Activated CD4-positive, alpha-beta T cell treated with anti-CD3 and anti-CD28 coated beads for 36 hours (primary cell): ENCODE measurements at places on chromosomes 3 and 15. TPM values are rescaled to one million over a fixed set of nuclear protein-coding genes. Genes with fewer than 3 reads are reported as not detected.

DNA sequence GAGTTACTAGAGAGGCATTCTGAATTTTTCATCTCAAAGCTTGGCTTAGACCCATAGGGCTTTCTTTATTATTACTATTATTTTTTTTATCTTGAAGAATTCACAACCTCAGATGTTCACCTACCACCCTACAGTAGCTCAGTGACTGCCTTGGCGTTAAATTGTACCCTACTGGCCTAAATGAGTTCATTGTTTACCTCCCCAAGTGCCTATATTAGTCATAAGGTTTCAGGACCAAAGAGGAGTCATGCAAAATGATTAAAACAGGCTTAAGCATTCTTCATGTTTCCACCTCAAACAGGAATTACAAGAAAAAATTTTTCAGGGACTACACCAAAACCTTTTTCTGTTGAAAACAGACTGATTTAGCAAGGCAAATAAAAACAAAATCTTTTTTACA, 751.5 kb downstream of the SQOR start:
- no peak for DNase-seq

DNA sequence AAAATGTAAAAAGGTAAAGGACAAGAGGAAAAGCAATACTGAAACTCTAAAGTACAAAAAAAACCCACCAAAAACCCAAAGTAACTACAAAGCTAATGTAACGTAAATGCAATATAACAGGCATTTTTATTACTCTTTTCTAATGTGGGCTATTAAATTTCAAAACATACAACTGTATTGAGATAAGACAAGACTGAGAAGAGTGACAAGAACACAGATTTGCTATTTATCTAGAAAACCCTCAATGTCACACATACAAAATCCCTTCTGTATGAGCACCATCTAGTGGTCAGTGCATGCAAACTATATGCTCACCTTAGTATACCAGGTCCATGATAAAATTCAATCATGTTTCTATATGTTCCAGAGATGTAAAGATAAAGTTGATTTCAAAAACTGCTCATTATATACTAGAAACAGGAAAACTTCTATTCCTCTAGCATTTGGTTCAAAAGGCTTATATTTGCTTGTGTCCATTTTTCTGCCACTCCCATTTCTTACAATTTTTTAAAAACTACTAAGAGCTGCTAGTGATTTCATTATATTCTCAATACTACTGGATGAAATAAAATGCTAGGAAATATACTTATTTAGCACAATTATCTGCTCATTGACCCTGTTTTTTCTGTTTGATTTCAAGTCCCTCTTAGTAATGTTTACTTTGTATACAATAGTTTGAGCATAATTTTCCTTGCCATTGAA, 111.4 kb downstream of the DLG1 start:
- peak; percentile 16 for DNase-seq

DNA sequence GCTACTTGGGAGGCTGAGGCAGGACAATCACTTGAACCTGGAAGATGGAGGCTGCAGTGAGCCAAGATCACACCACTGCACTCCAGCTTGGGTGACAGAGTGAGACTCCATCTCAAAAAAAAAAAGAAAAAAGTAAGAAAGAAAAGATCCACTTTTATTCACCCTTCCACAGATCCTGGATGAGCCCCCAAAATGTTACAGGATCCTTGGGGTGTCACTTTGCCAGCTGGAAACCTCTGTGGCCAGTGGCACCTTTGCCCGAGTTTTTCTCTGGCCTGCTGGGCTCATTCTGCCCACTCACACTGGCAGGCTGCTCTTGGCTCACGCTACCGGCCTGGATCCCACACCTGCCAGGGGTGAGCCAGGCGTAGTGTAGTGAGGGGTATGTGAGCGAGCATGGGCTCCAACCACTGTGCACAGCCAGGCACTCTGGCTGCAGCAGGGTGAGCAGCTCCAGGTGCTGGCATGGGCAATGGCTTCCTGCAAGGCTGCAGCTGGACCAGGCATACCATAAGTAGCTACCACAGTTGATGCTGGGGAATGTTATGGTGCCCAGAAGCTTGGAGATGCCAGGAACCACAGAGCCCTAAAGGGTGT, 57.8 kb upstream of the C15orf39 start:
- no peak for DNase-seq

DNA sequence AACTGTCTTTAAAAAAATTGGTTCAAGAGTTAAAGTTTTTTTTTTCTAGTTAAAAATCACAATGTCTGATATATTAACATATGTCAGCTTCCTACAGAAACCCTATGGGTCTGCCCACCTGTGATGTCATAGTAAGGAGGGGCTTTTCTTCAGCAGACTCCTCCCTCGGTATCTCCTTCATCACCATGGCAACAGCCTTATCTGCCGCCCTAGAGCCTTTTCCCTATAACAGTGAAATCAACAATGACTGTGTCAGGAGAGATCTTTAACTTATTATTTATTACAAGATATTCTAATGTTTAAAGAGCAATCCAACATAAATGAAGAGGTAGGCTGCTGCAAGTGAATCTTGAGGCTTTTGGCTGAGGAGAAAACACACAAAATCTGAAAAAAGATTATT, 138.7 kb downstream of the PEX5L start:
- peak; percentile 29 for DNase-seq

DNA sequence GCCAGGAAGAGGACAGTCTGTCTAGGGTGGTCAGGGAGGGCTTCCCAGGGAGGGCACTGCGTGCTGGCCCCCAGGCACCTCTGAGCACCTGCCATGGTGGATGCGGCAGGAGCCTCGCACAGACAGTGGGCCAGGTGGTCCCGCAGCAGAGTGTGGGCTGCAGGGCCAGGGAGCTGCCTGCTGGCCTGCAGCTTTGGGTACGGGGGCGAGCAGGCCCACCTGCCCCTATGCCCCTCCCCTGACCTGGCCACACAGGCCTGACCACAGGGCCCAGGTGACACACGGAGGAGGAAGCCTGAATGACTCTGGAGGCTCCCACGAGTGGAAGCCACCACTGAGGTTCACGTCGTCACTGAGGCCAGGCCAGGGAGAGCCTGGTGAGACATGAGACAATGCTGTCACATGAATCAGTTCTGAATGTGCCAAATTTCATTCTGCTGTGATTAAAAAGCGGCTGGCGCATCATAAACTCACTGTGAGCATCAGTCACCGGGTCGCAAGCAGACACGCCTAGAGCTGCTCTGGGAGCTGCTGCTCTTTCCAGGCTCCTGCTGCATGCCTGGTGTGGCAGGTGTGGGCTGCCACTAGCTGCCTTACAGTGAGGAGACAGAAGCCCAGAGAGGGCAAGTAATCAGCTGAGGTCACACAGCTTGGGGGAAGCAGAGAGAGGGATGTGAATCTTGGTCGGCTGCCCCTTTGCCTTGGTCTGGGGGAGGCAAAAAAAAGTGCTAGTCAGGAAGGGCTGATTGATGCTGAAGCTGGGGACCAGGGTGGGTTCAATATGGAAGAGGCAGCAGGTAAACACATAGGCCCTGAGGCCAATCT, 39.5 kb upstream of the IQSEC1 start:
- DNase-seq: no peak

DNA sequence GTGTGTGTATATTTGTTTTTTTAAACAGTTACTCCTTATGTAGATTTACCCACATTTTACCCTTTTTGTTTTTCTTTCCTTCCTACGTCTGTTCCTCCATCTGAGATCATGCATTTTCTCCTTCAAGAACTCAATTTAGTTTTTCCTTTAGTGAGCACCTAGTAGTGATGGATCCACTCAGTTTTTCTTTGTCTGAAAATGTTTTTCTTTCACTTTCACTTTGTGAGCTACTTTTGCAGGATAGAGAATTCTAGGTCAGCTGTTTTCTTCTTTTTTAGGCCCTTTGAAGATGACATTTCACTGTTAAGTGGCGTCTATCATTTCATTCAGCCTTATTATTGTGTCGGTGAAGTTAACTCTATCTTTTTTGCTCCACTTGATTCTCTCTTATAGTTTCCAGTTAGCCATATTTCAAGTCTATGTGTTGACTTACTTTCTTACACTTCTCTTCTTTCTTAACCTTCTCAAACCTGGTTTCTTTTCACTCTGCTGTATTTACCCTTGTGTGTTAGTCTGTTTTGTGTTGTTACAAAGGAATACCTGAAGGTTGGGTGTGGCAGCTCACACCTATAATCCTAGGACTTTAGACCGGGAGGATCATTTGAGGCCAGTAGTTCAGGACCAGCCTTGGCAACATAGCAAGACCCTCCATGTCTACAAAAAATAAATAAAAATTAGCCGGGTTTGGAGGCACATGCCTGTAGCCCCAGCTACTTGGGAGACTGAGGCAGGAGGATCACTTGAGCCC, 55.8 kb downstream of the PRKCI start:
- DNase-seq: no peak

DNA sequence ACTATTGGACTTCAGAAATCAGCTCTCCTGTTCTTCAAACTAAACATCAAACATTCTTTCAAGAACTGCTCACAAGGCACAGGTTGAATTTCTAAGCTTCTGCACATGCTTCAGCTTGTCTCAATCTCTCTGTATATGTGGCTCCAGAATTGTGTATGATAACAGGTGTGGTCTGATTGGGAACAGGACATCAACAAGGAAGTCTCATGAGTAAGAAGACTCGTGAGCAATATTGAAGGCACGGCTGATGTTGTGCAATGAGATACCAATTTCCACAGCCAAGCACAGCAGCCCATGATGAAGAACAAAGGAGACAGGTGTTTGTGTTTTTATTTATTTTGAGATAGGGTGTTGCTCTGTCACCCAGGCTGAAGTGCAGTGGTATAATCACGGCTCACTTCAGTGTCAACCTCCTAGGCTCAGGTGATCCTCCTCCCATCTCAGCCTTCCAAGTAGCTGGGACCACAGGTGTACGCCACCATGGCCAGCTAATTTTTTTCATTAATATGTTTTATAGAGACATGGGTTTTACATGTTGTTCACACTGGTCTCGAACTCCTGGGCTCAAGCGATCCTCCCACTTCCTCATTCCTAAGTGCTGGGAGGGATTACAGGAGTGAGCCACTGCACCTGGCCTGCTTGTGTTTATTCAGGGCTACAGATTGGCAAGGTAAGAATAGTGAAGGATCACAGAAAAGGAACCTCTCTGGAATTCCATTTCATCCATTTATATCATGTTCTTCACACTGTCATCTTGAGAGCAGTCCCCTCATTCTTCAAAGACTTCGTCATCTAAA, 32.2 kb upstream of the ABHD17C start:
- no peak for DNase-seq

GRCh38 chr3:48140336-48140757, 47.9 kb downstream of the CDC25A start:
- DNase-seq: no peak

NDUFB5 gene
- total RNA-seq: 105 TPM

GRCh38 chr3:187995043-187995400, 158.9 kb upstream of the LPP start:
- DNase-seq: no peak

DNA sequence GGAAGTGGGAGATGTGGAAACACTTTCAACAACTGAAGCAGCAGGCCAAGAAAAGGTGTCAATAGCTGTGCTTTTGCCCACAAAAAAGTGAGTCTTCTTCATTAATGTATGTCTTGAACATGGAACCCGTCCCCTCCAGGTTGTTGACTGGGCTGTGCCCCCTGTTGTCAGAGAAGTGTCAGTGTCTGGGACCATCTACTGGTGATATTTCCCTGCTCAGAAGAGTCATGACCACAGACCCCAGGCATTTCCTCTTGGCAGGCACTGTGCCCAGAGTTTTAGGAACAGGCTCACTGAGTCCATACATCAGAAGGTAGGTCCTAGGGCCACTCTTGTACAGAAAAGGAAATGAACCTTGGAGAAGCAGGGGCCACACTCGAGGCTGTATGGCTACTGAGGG, 54.8 kb upstream of the LARS2 start:
- DNase-seq: no peak

DNA sequence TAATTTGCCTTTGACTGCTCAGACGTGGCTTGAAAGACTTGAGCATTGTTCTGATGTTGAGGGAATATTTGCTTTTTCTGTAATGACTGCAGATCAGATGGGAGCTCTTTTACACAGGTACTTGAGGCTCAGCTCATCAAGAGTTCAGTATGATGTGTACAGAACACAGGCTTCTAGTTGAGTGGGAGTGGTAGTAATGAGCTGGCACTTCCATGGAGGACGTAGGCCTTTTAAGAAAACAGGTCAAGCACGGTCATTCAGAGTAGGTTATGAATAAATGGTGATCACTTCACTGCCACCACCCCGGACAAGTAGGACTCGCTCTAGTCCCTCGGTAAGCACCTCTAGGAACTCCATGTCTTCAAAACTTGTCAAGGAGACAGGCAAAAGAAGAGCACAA, 8.8 kb downstream of the EMC4 start:
- no peak for DNase-seq

DNA sequence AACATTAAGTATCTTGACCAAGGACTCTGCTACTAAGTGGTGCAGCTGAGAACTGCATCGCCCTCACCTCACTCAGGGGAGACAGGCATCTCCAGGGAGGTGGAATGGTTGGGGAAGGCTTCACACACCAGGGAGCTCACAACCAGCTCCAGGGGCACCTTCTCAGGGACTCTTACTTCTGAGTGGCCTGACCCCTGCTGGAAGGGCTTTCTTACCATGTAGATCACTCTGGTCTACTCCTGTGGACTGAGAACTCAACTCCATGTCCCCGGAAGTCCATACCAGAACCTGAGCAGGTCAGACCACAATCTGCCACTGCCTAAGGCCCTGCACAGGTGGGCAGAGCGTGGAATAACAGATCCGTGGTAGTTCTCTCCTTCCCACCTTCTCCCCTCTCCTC, 140.5 kb downstream of the TLE3 start:
- DNase-seq: no peak

GOLGA6L10 gene
- total RNA-seq: 1.6 TPM

- no peak for DNase-seq
Observed at GRCh38 chr15:73403171-73403570, 34.4 kb upstream of the HCN4 start.

DNA sequence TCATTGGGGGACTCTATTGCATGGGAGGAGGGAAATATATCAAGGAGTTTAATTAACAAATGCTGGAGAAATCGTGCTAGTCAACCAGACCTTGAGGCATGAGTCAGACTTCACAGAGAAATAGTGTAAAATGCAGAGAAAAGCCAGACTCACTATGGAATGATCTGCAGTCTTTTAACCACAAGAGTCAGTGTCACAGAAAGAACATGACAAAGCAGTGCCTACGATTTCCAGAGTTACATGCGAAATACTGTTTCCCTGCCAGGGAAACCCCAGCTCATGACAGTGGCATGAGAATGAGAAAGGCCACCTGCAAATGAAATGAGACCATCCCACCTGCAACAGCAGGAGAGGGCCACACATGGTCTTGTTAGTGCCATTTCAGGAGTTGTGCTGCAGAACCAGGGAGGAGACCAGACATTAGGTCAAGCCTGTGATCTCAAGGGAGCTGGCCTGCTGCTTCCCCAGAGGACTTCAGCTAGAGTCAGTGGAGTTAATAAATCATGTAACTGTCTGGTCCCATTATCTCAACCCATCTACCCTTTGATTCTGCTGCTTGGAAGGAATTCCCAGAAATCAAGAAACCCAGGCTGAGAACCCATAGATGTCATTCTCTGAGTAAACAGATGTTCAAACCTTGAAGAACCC, 79.0 kb downstream of the ERC2 start:
- peak; percentile 16 for DNase-seq

DNA sequence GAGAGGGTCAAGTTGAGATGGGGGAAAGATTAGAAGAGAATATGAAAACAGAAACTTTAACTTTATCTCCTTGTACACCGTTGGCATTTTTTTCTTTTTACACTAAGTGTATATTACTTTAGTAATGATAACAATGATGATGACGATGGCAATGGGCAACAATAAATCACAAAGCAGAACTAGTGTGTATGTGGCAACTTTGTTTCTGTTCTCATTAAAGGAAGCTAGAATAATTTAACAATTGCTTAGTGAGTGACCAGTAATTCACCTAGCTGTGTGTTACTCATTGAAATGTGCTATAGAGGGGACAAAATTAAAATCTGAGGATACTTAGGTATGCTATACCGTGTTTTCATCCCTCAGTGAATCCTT, 318.5 kb upstream of the TBL1XR1 start:
- no peak for DNase-seq
